ENCODE measurements at places on chromosomes 5 and 9. TPM values are rescaled to one million over a fixed set of nuclear protein-coding genes. Genes with fewer than 3 reads are reported as not detected.

The IL3 gene
- not detected for total RNA-seq

The EGFLAM gene
- 18.2 TPM for total RNA-seq

The GDNF gene
- total RNA-seq = 0.39 TPM

The CARD9 gene
- 0.78 TPM for total RNA-seq

The ZNF883 gene
- total RNA-seq = 2.0 TPM

The SNAPC3 gene
- 33.8 TPM for total RNA-seq

The PCDHGA12 gene
- 19.2 TPM for total RNA-seq

The NDUFS6 gene
- total RNA-seq = 29.3 TPM

The TMEM215 gene
- total RNA-seq = not detected

The FSTL4 gene
- not detected for total RNA-seq

The FOXI1 gene
- total RNA-seq = not detected

The PCDH12 gene
- 1.2 TPM for total RNA-seq

The TRAF1 gene
- total RNA-seq = 2.9 TPM

The FRMD3 gene
- total RNA-seq = 0.73 TPM

The ENG gene
- 31.6 TPM for total RNA-seq

The CBY3 gene
- total RNA-seq = not detected

The MCCC2 gene
- total RNA-seq = 32.1 TPM

The CKMT2 gene
- 0.78 TPM for total RNA-seq

The CCDC171 gene
- 2.7 TPM for total RNA-seq

The PCDHGB2 gene
- total RNA-seq = 1.1 TPM

The PPIP5K2 gene
- 57.7 TPM for total RNA-seq

The ARHGEF39 gene
- 1.5 TPM for total RNA-seq

The CAVIN4 gene
- total RNA-seq = 0.78 TPM

The ANKRD34B gene
- total RNA-seq = not detected

The ARL10 gene
- 7.7 TPM for total RNA-seq

The PCDHGB5 gene
- total RNA-seq = 12.1 TPM

The UHRF2 gene
- total RNA-seq = 59.9 TPM

The GLRA1 gene
- total RNA-seq = not detected

The CDH9 gene
- not detected for total RNA-seq

The SHOC1 gene
- not detected for total RNA-seq

The ARHGEF28 gene
- 1.1 TPM for total RNA-seq

The GRXCR2 gene
- total RNA-seq = not detected

The FRRS1L gene
- not detected for total RNA-seq

The SLC36A3 gene
- total RNA-seq = not detected

The OR1J2 gene
- 0.20 TPM for total RNA-seq

The GPX3 gene
- 3.1 TPM for total RNA-seq

The LCP2 gene
- total RNA-seq = not detected

The RMRP gene
- total RNA-seq = 167,582 TPM

The GPR150 gene
- 0.20 TPM for total RNA-seq

The PCDHB9 gene
- under 0.01 TPM for total RNA-seq

The NPR3 gene
- total RNA-seq = 10.8 TPM

The UBTD2 gene
- total RNA-seq = 16.6 TPM

The IGFBPL1 gene
- total RNA-seq = not detected

The PLPPR1 gene
- not detected for total RNA-seq

The GARIN3 gene
- not detected for total RNA-seq

The PALM2AKAP2 gene
- 13.3 TPM for total RNA-seq

The F2RL2 gene
- total RNA-seq = 0.78 TPM

The CTXN3 gene
- not detected for total RNA-seq

The MTRR gene
- 45.9 TPM for total RNA-seq

The SNCAIP gene
- 0.20 TPM for total RNA-seq
